SK-N-MC (cell line): ENCODE measurements at places on chromosomes 1 and 21.

GRCh38 chr21:31735511-31735992, 3.6 kb upstream of the SCAF4 start:
- DNase-seq = no peak

DNA sequence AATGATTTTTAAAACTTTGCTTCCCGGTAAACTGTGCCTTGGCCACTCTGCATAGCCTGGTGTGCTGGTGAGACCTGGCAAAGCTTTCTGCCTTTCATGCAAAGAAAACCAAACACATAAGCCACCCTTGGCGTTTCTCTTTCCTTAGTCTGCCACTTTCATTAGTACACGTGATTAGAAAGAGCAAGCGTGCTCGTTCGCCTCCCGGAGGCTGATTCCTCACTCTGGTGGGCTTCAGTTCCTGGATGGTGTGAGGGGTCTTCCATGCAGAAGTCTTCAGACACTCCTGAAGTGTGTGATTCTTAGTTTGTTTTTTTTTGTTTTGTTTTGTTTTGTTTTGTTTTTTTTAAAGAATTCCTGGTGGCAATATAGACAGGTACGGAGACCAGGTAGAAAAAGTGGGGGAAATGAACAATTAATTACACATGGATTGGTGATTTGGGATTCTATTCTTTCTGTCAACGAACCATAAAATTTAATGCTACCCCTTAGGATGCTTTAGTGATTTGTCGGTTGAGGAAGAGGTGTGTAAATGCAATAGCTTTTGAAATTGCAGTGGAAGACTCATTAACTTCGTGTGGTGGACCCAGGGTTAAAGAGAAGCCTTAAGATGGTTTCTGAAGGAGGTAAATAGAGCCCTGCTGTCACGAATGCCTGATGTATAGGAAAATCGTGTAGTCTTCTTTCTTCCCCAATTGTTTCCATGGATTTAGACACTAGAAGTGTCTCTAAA, 2.1 kb downstream of the GALNT2 start:
- no peak for DNase-seq

DNA sequence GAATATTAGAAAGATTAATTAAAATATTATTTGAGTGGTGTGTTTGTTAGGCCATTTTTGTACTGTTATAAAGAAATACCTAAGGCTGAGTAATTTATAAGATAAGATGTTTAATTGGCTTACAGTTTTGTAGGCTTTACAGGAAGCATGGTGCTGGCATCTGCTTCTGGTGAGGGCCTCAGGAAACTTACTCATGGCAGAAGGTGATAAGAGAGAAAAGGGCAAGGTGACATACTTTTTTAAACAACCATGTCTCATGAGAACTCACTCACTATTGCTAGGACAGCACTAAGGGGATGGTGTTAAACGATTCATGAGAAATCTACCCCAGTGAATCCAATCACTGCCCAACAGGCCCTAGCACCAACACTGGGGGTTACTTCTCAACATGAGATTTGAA, 56.7 kb upstream of the RGS21 start:
- no peak for DNase-seq

DNA sequence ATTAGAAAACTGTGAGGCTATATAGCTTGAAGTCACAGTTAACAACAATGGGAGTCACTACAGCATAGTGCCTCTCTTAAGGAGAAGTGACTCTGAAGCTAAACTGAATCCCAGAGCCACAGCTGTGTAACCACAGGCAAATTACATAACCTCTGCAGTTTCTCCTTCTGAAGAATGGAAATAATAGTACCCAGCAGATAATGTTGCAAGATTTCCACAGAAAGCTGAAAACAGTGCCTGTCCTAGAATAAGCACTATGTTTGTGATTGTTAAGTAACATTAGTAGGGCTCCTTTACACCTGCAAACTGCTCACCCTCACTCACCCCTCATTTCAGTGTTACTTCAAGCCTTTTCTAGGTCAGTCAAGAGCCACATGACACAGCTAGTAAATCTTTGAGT, 886.7 kb downstream of the PLA2G4A start:
- no peak for DNase-seq

- no peak for DNase-seq
Measured at GRCh38 chr1:116909512-116910378, at the start of gene PTGFRN. PTGFRN (plus strand) TSS chr1:116909916; CDS start chr1:116910204, 288 bp downstream.

DNA sequence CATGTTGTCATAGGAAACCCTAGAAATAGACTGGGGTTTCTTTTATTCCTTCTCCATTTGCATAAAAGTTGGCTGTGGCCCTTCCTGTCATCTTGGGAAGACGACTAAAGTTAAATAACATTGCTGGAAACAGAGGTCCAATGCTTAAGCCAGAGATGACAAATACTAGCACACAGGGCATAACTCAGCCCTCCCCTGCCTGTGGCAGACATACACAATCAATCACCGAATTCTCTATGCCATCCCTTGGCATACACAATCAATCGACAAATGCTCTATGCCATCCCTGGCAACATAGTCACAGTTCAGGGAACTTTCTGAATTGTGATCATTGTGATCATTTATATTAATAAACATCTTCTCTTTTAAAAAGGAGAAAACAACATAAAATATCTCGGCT, 229.4 kb downstream of the KAZN start:
- DNase-seq = no peak

- no peak for DNase-seq
Measured at GRCh38 chr1:241352401-241352800, 4.6 kb downstream of the RGS7 start.

GRCh38 chr1:230772457-230773395, 25.5 kb downstream of the CAPN9 start:
- no peak for DNase-seq

DNA sequence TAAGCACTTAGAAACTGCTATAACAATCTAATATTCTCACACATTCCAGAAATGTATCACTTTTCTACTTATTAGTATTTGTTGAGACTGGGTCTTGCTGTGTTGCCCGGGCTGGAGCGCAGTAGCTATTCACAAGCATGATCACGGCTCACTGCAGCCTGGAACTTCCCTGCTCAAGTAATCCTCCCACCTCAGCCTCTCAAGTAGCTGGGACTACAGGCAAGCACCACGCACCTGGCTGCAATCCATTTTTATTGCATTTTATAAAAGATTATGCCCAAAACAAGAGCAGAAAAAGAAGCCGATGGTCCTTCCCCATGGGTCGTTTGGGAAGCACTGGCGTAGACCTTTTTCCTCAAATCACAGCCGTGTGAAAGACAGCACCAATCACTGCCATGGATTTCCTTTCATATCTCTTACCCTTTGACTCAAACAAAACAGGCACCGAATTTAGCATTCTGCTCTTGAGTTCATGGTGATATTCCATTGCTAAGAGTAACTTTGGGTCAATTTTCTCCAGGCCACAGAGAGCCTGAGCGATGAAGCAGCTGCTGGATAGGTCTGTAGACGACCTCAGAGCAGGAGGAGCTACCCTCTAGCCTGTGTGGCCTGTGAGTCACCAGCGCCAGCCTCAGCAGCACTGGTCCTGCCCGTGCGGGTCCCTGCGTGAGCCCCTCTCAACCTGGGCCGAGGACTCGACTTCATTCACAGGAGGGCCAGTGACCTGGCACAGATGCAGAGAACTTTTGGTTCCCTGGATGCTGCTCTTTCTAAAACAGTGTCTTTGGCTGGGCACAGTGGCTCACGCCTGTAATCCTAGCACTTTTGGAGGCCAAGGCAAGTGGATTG, 80.8 kb downstream of the PIK3CD start:
- DNase-seq = no peak

DNA sequence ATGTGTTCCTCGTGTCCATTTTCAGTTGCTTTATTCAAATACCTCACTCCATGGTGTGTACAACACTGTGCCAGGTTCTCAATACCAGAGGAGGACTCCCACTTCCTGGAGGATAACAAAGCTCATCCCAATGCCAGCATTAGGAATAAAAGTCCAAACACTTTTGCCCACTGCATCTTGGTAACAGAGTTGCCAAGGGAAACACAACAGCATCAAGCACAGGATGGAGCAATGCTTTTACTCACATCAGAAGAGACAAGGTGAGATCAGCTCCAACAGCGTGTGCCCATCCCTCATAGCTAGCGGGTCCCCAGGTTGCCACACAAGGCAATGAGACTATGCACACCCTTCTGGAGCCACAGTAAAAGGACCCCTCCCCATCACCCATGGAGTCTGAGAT, 2.9 kb downstream of the KRTAP20-4 start:
- DNase-seq = no peak

DNA sequence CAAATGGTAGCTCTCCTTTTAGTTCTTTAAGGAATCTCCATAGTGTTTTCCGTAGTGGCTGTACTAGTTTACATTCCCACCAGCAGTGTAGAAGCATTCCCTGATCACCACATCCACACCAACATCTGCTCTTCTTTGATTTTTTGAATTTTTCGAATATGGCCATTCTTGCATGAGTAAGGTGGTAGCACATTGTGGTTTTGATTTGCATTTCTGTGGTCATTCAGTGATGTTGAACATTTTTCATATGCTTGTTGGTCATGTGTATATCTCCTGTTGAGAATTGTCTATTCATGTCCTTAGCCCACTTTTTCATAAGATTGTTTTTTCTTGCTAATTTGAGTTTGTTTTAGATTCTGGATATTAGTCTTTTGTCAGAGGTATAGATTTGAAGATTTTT, 84.6 kb upstream of the B3GALT2 start:
- no peak for DNase-seq

DNA sequence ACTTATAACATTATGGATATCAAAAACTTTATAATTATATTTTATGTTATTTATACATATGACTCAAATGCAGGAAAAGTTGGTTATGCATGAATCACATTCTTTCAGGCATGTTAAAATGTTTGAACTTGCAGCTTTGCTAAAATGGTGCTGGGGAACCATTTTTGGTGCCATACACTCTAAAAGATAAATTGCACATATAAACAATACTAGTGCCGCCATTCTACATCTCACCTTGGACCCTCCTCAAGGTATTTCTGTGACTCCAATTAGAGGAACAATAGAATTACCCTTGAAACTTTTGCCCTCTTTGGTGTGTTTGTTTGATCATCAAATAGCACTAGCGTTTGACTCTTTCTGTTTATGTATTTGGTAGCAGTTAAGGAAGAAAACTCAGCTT, 997 bp downstream of the PRKACB start:
- DNase-seq = no peak

GRCh38 chr1:160078512-160079195, 2.7 kb upstream of the KCNJ9 start:
- no peak for DNase-seq

GRCh38 chr1:61080413-61081143, 1.8 kb upstream of the NFIA start:
- DNase-seq = no peak

DNA sequence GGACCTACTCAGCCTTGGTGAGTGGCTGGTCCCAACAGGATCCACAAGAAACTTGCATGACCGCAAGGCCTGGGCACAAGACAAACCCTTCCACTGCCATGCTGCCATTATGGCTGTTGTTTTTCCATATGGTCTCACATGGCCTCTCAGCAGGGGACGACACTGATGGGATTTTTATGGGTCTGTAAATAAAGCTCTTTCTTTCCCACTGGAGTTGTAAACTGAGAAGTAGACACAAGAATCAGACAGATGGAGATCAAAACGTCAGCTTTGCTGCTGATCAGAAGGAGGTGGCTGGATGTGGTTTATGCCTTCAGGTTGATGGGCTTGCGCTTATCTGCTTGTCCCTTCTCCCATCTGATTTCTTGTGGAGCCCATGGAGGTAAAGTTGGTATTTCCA, 138.1 kb upstream of the KCNJ6 start:
- DNase-seq = no peak

- no peak for DNase-seq
Measured at GRCh38 chr1:66505671-66506392, 28.1 kb upstream of the SGIP1 start.

GRCh38 chr21:14403681-14404318, 20.9 kb upstream of the HSPA13 start:
- peak; percentile 14 for DNase-seq

GRCh38 chr1:116182019-116182714, 71.0 kb downstream of the MAB21L3 start:
- DNase-seq = no peak

DNA sequence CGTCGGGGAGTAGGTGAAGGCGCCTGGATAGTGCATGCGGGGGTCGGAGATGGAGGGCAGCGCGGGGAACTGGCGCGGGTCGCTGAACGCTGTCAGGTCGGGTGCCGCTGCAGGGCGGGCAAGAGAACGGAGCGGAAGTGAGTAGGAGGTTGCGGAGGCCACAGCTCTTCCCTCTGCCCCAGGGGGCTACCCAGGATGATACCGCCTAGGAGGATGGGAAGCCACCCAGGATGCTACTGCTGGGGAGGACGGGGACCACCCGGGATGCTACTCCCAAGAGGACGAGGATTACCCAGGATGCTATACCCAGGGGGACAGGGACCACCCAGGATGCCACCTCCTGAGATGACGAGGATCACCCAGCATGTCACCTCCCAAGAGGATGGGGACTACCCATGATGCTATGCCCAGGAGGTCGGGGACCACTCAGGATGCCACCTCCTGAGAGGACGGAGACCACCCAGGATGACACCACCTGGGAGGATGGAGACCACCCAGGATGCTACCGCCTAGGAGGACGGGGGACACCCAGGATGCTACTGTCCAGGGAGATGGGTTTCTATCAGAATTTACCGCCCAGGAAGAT, 123.8 kb downstream of the CLIC6 start:
- DNase-seq = no peak

DNA sequence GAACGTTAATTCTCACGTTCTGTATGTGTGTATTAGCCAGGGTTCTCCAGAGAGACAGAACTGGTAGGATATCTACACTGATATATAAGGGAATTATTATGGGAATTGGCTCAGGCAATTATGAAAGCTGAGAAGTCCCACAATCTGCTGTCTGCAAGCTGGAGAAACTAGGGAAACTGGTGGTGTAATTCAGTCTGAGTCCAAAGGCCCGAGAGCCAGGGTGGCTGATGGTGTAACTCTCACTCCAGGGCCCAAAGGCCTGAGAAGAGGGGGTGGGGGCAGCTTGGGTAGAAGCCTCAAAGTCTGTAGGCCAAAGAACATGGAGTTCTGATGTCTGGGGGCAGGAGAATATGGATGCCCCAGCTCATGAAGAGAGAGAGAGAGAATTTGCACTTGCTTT, 13.3 kb upstream of the VASH2 start:
- DNase-seq = no peak

- DNase-seq = no peak
Measured at GRCh38 chr1:172821609-172822274, 162.8 kb downstream of the FASLG start.

DNA sequence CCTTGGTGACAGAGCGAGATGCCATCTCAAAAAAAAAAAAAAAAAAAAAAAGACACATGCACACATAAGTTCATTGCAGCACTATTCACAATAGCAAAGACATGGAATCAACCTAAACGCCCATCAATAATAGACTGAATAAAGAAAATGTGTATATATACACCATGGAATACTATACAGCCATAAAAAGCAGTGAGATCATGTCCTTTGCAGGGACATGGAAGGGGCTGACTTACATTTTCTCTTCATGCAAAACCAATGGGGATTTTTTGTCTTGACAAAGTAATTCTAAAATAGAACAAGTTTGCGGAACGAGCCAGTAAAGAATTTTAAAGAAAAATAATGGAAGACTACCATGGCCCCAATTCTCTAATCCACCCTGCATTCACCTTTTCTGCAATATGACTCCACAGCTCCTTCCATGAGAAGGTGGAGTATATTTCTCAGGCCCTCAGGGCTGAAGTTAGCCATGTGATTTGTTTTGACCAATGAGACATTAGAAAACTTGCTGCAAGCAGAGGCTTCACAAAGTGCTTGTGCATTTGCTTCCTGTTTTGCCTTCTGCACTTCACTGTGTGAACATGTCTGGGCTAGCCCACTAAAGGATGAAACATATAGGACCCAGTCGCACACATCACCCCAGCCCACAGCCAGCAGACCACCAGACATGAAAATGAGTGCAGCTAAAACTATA, 78.8 kb upstream of the NR5A2 start:
- peak; percentile 5 for DNase-seq

GRCh38 chr1:228072658-228073043, 9.9 kb upstream of the ARF1 start:
- DNase-seq = no peak
